ENCODE measurements at places on chromosomes 1 and 21. TPM values are rescaled to one million over a fixed set of nuclear protein-coding genes. Genes with fewer than 3 reads are reported as not detected.

THEM5 gene
- total RNA-seq = not detected

DNALI1 gene
- total RNA-seq = 2.6 TPM

FCN3 gene
- 4.5 TPM for total RNA-seq

TMOD4 gene
- not detected for total RNA-seq

CHI3L1 gene
- total RNA-seq = 0.68 TPM

ETV3L gene
- not detected for total RNA-seq

CD58 gene
- 44.2 TPM for total RNA-seq

UBXN10 gene
- 0.28 TPM for total RNA-seq

HHAT gene
- total RNA-seq = 4.5 TPM

OR2T2 gene
- total RNA-seq = not detected

HSD3B2 gene
- not detected for total RNA-seq

MTARC2 gene
- 32.1 TPM for total RNA-seq

PKP1 gene
- total RNA-seq = 0.54 TPM

OR2T35 gene
- not detected for total RNA-seq

Data from thoracic aorta (tissue), 2 donors.